ENCODE measurements at places on chromosomes 11 and 22.

DNA sequence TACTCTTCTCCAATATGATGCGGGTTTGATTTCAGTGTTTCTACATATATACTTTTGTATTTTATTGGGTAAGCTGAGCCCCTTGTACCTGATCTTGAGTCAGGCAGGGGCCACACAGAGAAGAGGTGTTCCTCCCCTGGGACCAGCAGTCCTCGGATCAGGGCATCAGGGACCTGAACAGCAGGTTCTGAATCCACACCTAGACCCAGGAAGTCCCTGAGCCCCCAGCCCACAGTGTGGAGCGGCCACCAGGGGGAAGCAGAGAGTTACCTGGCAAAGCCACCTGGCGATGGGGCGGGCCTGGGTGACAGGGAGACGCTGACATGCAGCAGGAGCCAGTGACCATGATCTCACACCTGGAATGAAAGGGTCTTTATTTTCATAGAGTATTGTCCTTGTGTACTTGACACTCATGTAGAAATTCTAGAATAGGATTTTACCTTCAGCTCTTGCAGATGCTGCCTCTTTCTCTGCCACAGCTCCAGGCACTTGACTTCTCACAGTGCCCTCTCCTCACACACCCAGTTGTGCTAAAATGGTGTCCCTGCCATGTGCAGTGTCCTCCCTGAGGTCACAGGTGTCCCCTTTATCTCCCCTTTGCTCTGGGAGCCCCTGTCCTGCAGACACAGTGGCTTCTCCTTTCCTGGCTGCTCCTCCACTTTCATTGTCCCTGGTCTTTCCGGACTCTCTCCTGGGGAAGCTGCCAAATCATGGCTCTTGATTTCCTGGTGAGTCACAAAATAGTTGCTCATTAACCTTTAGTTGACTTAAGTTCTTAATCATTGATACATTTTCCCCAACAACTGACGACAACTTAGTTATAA is 48.5 kb downstream of the GGTLC2 start:
- DNase-seq, result peak; percentile 69

DNA sequence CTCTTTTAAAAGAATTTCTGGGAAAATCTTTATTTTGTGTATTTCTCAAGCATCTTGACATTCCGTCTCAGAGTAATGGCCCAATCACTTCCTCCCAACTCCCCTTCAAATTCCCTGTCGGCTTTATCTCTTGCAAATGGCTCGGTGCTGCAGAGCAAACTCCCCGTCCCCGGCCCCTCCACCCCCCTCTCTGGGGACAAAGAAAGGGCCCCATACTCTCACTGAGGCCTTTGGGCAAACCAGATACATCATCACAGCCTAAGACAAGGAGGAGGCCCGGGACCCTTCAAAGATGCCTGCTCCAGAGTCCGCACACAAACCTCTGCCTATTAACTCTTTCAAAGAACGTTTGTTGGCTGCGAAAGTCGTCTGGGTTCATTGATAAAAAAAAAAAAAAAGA is 3.9 kb upstream of the SMIM38 start:
- no peak for DNase-seq

GRCh38 chr11:128409476-128409875 is 177.9 kb downstream of the ETS1 start:
- no peak for DNase-seq

DNA sequence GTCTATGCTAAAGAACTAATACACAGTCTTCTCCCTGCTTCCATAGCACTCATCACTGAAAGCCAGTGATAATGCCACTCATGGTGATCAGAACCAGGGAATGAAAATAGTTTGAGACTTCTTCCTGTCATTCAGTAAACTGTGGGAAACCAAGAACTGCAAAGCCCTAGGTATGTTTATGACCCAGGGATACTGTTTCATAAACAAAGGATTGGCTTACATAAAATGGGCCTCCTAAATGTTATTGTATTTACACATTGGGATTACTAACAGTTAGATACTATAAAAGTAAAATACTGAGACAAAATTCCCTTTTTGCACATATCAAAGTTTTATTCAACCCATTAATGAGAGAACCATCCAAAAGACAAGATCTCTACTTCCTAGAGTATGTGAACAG is 21.3 kb upstream of the CWF19L2 start:
- no peak for DNase-seq

- DNase-seq, result no peak
Observed at GRCh38 chr11:46410021-46410420, 18.4 kb upstream of the CHRM4 start.

DNA sequence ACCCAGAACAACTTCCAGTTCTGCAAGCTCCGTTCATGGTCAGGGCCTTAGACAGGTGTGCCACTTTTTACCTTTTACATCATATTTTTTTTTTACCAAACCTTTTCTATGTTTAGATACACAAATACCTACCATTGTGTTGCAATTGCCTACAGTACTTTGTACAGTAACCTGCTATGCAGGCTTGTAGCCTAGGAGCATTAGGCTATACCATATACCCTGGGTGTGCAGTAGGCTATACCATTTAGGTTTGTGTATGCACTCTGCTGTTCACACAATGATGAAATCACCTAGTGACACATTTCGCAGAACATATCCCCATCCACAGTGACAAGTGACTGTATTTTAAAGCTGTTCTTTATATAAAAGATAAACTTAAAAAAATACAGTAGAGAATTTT is 29.6 kb downstream of the APIP start:
- DNase-seq, result no peak

- DNase-seq, result peak; percentile 80
Observed at GRCh38 chr11:74024261-74025029, 15.6 kb upstream of the UCP3 start.

- no peak for DNase-seq
Observed at GRCh38 chr22:36480941-36481392, 473 bp downstream of the TXN2 start.

DNA sequence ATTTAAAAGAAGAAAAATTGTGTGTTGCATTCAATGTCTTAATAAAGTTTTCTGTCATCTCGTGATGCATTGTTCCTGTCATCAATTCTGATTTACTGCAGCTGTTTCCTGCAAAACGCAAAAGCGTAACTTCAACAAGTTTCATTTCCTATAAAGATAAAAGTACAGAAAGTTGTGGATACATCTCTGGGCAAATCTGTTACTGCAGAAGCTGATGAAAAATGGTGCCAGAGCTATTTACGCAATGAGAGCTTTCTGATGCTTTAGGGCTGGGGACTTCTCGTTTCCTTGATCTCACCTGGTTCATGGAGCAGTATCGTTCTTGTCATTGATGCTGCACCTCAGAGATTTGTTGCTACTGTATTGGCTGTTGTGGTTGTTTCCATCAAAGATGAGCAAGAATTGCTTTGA is 15.5 kb upstream of the MS4A12 start:
- DNase-seq, result no peak

- peak; percentile 63 for DNase-seq
Observed at GRCh38 chr11:128716661-128717210, 22.9 kb downstream of the FLI1 start.

- DNase-seq, result no peak
Observed at GRCh38 chr11:128734103-128734831, 40.4 kb downstream of the FLI1 start.

- DNase-seq, result no peak
Observed at GRCh38 chr11:64092111-64092760, 56.5 kb downstream of the FLRT1 start.

DNA sequence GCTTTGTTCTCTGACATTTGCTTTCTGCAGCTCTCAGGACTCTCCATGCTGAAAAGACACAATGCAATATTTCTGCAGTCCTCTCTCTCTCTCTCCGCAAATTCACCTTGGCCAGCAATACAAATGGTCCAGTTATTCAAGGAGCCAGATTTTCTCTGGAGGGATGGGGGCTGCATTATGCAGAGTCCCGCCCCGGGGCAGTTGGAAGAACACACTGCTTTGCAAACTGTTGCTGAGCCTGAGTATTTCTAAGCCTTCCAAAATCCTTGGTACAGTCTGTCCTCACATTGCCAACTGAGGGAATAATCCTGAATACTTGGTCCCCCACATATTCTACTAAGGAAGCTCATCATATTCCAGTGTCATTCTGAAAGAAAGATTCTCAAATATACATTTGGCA is 94.3 kb upstream of the ZC3H12C start:
- no peak for DNase-seq

DNA sequence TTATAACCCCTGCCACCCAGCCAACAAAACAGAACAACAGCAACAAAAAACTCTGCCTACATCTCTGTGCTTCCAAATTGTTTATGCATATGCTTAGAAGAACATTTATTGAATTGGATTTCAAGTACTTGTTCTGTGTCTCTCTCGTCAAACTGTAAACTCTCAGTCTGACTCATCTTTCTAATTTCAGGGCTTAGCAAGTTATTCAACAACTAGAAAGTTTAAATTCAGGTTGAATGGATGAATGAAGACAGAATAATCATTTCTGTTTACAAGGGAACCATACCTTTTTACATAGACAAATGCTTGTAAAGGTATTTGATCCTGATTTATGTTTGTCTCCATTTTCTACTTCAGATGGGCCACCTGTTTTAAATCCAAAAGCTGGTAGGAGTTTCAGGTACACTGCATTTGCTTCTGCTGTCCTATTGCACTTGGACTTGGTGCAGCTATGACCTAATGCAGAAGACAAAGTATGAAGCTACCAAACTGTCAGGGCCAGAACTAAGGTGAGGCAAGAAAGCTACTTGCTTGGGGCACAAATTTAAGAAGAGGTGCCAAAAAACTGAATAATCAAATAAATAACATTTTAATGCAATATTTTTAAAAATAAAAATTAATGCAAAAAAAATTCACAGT is 1.6 kb upstream of the FBXO3 start:
- DNase-seq, result no peak

GRCh38 chr11:133162227-133162626 is 370.1 kb downstream of the OPCML start:
- DNase-seq, result no peak

DNA sequence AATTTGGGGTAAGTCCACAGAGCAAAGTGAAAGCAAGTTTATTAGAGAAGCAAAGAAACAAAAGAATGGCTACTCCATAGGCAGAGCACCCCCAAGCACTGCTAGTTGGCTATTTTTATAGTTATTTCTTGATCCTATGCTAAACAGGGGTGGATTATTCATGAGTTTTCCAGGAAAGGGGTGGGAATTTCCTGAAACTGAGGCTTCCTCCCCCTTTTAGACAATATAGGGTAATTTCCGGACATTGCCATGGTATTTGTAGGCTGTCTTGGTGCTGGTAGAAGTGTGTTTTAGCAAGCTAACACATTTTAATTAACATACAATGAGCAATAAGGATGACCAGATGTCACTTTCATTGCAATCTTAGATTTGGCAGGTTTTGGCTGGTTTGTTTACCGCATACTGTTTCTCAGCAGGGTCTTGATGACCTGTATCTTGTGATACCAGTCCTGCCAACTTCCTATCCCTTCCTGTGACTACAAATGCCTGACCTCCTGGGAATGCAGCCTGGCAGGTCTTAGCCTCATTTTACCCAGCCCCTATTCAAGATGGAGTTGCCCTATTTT is 937 bp upstream of the C1QTNF6 start:
- DNase-seq, result no peak

- DNase-seq, result no peak
Observed at GRCh38 chr11:73263640-73264039, 8.5 kb upstream of the P2RY6 start.

Measured in activated CD4-positive, alpha-beta T cell treated with anti-CD3 and anti-CD28 coated beads, Interleukin-2, amount 50 U/mL, for 48 hours (primary cell).